AG10803 (cell line): ENCODE measurements at places on chromosomes 7 and 10.

- DNase-seq: no peak
These were observed 60.5 kb downstream of the PWWP2B start for GRCh38 chr10:132457328-132458070.

DNA sequence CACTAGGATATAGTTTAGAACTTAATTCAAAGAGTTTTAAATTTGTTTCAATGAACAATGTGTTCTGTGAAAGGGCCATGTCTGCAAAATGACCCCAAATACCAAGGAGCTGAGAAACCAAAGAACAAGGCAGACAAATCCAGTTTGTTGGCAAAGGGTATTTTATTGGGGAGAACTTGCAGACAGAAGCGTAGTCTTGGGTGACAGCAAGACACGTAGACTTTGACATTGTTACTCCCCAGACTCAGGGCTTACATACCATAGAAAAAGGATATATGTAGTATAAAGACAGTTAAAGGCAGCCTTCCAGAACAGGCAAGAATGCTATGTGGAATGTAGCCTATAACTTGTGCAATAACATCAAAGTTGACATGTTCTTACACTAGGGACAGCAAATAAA is 95.0 kb upstream of the TAS2R16 start:
- DNase-seq: no peak

GRCh38 chr7:17830206-17830605 is 110.1 kb downstream of the SNX13 start:
- DNase-seq: peak; percentile 48

DNA sequence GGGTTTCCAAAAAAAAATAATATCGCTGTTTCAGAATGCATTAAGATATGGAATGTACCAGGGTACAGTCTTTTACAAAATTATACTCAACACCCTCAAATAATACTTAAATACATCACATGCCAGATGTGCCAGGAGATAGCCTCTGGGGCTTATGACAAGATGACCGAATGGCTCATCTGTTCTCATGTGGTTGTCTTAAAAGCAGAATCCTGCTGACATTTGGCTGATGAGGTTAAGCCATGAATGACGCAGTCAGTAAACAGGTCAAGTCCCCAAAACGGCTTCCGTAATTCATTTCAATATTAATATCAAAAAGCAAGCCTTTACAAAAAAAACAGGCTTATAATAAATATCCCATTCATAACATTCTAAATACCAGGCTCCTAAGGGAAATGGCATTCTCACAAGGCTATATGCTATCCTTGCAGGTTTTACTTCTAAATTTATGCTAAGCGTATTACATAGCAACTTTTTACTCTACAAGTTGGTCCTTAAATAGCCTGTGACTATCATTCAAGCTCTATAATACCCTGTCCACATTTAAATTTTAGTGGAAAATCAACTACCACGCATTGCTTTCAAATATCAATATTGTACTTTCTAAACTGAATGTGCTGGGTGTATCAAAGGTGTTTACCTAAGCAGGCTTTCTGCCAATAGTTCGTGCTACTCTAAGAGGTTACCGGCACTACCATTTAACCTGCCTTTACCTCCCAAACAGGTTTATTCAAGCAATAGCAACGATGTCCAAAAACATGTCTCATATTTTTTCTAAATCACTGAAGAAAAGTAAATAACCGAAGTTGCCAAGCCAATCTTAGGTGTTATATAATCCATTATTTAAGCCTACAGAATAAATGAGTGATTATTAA is 15.6 kb downstream of the SMURF1 start:
- peak; percentile 38 for DNase-seq

DNA sequence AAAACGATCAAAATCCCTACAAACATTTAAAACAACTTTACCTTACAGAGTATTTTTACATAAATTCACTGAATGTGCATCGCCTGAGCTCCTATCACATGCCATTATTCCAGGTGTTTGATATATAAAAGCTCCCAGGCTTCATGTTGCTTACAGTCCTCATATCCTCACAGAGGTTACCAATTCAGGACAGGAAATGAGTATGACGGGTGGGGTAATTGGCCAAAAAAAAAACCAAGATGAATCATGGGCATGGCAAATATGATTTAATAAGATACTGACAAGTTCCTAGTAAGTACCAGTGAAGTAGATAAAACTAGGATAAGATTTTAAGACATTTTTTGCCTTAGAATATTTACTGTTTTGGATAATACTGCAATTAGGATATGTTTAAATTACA is 135.8 kb downstream of the KMT2E start:
- peak; percentile 38 for DNase-seq

DNA sequence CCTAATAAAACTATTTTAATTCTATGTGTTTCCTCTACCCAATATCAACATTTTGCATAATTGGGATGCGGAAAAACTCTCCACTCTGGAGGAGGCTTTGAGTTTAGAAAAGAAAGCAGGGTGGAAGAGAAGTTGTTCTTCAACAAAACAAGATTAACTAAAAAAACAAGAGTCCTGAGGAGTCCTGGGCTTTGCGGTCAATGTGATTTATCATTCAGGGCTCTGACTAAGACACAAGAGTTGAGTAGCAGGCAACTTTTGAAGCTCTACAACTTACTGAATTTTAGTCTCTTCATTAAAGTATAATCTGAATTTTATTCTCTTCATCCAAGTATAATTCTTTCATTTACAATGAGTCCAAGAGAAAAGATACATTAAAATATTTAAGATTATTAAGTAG is 18.3 kb upstream of the TMEM26 start:
- no peak for DNase-seq

GRCh38 chr10:80411681-80412220 is 3.4 kb downstream of the PRXL2A start:
- DNase-seq: no peak

GRCh38 chr10:52908478-52908877 is 135.9 kb upstream of the MBL2 start:
- no peak for DNase-seq

DNA sequence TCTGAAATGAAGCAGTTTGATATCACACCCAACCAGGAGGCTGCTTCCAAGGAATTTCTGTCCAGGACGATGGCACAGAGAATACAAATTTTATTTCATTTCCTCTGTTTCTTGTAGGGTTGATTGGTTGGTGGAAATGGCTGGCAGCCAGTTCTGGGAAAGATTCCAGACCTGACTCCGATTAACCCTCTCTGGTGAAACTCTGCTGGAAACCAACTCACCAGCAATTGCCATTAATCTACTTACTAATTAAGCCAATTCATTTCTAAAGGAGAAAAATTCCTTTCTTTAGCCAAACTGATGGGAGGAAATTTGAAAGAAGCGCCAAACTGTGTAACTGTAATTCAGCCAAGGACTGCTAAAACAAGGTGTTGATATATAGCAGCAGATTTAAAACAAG is 10.7 kb downstream of the PTF1A start:
- DNase-seq: no peak

DNA sequence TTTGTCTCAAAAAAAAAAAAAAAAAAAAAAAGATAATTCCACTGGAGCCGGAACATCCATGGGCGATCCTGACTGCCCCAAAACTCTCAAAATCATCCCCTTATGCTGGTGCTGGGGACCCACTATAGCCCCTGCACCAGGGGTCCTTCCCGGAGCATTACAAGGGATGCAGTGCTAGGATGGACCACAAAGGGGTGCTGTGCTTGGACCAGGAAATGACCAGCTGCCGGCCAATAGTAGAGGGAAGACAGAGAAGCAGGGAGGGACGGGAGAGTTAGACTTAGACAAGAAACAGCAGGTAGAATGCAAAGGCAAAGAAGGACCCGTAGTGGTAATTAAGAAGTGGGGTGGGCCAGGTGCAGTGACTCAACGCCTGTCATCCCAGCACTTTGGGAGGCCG is 40.5 kb downstream of the RCC1L start:
- no peak for DNase-seq

DNA sequence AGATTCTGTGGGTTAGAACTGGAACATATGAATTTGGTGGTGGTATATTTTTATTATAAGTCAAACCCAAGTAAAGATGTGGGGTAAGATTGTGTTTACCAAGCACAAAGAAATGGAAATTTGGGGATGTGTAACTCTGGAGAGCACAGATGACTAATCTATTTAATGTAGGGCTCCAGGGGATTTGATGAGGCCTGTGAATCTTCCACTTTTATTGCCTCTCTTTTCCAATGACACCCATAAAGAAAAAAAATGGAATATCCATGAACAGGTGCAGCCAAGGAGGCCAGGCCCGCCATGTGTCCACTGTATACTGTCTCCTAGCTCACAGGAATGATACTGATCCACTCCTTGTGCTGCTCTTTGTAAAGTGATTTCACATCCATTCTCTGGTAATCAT is 2.8 kb downstream of the SRGN start:
- DNase-seq: no peak

DNA sequence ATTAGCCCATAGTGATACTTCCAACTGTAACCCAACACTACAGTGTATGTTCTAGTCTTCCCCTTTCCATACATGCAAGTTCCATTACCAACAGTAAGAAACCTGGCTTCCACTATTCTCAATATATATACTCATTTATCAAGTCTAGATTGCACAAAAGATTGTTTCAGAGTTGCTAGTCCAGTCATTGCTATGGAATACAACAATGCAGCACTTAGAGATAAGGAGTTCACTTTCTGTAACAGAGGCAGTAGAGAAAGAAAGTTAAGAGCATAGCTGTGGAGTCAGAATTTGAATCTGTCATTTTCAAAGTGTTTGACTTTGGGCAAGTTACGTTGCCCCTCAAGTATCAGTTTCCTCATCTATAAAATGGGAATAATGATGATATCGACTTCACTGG is 90.1 kb downstream of the RTKN2 start:
- DNase-seq: no peak

DNA sequence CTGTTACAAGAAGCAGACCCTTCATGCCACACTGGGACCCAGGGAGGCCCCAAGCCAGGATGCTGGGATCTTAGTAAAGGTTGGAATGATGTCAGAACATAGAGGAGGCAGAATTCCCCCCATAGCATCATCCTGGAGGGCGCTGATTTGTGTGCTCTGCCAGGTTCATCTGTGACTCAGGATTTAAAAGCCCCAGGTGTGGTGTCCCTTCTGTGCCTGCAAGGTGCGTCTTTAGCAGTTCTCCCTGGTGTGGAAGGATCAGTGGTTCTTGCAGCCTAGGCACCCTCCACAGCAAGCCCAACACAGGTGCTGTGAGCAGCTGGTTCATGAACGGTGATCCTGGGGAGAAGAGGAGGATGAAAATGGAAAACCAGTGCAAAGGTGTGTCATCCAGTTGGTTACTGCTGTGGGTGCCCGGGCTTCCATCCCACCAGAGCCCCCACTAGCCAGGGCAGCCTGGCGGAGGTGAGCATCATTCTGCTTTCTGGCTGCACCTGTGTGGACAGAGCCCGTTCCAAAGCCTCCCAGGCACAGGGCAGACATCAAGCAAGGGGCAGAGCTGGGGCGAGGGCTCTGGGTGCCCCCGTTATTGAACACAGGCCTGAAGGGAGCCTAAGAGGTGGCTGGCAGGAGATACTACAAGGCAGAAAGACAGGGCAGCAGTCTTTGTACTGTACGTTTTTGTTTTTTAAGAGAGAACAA is 49.5 kb downstream of the IKZF1 start:
- no peak for DNase-seq

- peak; percentile 60 for DNase-seq
These were observed 50.8 kb downstream of the ZNF503 start for GRCh38 chr10:75350791-75351190.

GRCh38 chr7:2231992-2232765 is 566 bp downstream of the MAD1L1 start:
- DNase-seq: peak; percentile 15

DNA sequence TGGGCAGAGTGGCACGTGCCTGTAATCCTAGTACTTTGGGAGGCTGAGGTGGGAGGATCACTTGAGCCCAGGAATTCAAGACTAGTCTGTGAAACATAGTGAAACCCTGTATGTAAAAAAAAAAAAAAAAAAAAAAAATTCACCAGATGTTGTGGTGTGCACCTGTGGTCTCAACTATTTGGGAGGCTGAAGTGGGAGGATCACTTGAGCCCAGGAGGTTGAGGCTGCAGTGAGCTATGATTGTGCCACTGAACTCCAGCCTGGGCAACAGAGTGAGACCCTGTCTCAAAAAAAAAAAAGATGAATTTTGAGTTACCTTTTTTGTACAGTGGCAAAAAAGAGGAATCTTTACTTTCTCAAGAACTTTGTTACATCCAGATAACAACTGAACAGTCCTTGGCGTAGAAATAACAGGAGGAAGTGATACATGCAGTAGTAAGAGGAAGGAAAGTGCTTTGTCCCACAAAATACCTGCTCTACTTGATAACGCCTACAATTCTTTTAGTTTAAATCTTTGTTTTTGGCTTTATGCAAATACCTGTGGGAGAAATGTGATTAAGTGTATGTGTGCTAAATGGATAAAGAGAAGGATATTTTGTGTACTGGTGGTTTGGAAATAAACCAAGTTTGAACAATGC is 29.3 kb downstream of the SPAG6 start:
- no peak for DNase-seq

DNA sequence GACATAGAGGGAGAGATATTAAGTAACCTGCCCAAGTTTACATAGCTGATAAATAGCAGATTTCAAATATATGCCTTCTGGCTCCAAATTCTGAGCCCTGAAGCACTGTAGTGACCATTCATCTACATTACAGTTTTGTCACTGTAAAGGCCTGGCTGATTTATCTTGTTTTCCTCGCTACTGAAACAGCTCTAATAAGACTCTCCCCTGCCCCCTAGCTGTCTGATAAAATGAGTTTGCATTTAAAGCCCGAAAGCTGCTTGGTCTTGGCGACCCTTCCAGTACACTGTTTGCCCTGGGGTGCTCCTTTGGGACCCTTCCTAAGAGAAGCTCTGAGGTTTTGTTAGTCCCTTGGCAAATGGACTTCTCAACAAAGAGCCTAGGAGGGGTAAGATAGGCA is 59.7 kb upstream of the RAB11FIP2 start:
- peak; percentile 37 for DNase-seq

- peak; percentile 67 for DNase-seq
These were observed 105.5 kb upstream of the FAM204A start for GRCh38 chr10:118447478-118448270.

GRCh38 chr10:26781797-26782196 is 79.0 kb downstream of the ABI1 start:
- DNase-seq: peak; percentile 33

GRCh38 chr10:112526139-112526538 is 79.1 kb downstream of the VTI1A start:
- DNase-seq: peak; percentile 8

- DNase-seq: peak; percentile 42
These were observed 721 bp downstream of the CCNJ start for GRCh38 chr10:96043893-96044715.
